ENCODE measurements at places on chromosomes 7 and 10. TPM values are rescaled to one million over a fixed set of nuclear protein-coding genes. Genes with fewer than 3 reads are reported as not detected.

DNA sequence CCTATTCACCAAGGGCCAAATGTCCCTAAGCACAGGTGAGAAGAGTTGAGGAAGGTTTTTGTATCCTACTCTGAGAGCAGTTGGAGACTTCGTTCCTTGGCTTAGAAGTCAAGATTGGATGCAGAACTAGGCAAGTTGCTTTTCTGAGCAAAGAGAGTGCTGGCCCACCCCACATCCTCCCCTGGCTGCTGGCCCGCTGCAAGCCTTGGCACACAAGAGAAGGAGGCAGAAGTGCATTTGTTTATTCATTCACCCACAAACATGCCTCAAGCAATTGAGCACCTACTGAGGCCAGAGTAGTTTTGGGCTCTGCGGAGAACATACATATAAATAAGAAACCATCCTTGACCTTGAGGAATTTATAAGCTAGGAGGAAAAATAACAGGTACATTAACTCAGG is 318.9 kb downstream of the KCNMA1 start:
- DNase-seq: no peak

DNA sequence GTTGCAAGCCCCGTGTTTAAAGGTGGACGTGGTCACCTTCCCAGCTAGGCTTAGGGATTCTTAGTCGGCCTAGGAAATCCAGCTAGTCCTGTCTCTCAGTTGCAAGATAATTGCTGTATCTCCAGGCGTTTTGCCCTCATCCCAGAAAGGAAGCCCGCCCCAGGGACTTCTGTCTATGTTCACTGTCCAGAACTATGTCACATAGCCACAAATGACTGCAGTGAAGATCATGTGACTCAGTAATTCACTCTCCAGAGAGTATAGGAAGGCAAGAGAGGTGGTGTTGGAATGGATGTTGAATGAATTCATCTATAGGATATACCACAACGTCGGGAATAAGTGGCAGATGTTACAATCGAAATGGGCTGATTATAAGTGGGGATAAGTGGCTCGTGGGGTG is 349 bp upstream of the ERVW-1 start:
- DNase-seq: no peak

- DNase-seq: no peak
Measured at GRCh38 chr10:129956286-129956670, 7.8 kb downstream of the EBF3 start.

GRCh38 chr7:66330961-66331360 is 125.8 kb downstream of the TPST1 start:
- DNase-seq: no peak

- DNase-seq: no peak
Measured at GRCh38 chr10:26217396-26218086, 967 bp downstream of the GAD2 start.

- peak; percentile 51 for DNase-seq
Measured at GRCh38 chr7:130419658-130420057, 21.2 kb downstream of the CEP41 start.

GRCh38 chr10:113456741-113457140 is 96.1 kb upstream of the HABP2 start:
- no peak for DNase-seq

GRCh38 chr7:100728196-100728595 is 5.2 kb upstream of the ZAN start:
- no peak for DNase-seq

The MALRD1 gene
- total RNA-seq: 0.11 TPM

Measured in foreskin keratinocyte (primary cell).